HL-60 (cell line): ENCODE measurements at places on chromosomes 5 and 9.

DNA sequence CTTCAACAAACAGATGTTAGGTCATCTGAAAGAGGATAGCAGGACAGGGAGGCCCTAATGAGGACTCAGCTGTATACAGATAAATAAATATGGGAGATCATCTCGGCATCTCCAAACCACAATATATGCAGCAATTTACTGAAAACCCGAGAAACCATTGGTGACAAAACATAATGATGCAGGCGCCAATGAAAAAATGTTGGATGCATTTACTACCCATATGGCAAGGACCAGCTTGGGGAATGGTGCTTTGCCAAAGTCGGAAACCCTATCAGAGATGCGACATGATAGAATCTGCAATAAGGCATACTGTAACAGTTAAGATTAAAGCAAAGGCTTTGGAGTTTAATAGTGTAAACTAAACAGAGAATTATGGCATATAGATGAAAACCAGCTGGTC, 92.0 kb downstream of the SNCAIP start:
- DNase-seq = no peak

DNA sequence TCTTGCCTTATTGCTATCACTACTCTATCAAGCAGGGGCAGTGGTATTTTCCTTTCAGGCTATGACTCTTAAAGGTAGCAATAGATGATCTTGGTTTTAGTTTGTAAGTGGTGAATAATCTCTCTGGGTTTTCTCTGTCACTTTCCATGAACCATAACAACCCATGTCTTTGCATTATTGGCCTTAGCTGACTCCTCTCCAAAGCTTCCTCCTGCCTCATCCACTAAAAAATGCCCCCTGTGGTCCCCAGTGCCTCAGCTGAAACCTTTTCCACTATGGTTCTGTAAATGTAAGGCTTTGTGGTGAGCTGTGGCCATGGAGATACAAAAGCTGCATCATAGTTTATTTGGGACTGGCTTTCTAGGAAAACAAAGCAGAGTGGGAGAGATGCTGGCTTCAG, 128.8 kb downstream of the GPBP1 start:
- DNase-seq = no peak

DNA sequence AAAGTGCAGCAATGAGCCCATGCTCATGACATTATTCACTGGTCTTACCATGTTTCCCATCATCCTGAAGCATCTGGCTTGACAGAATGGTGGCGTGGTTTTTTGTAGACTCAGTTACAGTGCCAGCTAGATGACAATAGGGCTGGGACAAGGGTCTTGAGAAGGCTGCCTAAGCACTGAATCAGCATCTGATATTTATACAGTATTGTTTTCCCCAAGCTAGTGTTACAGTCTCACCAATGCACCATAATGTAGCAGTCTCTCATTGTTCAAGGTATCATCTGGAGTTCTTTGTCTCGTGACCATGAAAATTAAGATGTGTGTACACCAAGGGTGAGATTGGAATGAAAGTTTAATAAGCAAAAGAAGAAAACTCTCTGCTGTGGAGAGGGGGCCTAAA, 19.0 kb upstream of the GGTA1 start:
- no peak for DNase-seq

DNA sequence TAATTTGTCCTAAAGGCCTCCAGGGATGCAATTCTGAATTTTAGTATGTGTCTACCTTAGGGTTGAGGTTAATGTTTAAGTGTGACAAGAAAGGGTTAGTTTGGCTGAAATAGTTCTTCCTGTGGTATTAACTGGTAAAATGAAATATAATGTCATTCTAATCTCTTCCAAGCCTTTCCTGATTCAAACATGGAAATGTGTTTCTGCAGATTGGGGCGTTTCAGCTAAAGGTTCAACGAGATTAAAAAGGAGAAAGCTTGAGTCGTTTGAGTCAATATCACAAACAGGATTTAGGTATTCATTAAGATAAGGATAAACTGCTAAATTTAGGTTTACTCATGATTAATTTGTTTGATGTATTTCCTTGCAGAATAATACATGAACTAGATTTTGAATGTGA, 34.4 kb upstream of the ALDOB start:
- DNase-seq = no peak

DNA sequence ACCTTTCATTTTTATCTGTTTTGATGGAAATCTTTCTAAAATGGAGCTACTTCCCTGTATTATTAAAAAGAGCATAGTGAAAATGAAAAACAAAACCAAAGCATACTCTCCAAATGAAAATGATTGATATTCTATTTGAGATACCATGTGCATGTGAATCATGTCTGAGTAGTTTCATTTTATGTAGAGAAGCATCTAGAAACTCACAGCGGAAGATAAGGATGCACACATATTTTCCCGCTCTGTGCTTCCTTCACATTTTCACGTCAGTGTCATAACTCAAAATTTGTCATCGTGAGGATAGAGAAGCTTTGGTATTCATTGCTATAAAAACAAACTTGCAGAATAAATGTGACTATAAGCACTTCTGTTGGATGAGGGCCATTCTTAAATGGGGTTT, 34.0 kb upstream of the CLINT1 start:
- no peak for DNase-seq

GRCh38 chr5:105640328-105640727, 2030.4 kb downstream of the EFNA5 start:
- no peak for DNase-seq

DNA sequence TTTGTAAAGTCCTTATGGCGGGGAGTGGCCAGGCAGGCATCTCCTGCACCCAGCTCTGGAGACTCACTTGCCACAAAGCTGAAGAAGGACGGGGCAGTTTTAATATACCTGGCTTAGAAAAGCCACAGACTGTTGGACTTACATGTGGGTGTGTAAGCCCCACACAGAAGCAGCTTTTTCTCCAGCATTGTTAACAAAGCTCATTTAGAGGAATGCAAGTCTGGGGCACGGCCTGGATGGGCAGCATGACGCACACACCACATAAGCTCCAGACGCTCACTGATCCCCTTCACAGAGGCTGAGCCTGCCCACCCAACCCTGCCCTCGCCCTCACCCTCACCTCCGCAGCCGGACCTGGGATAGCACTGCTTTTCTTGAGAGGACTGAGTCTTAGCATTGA, 58.0 kb upstream of the PDE8B start:
- no peak for DNase-seq

GRCh38 chr9:91420501-91421127, 3.0 kb downstream of the NFIL3 start:
- DNase-seq = no peak

DNA sequence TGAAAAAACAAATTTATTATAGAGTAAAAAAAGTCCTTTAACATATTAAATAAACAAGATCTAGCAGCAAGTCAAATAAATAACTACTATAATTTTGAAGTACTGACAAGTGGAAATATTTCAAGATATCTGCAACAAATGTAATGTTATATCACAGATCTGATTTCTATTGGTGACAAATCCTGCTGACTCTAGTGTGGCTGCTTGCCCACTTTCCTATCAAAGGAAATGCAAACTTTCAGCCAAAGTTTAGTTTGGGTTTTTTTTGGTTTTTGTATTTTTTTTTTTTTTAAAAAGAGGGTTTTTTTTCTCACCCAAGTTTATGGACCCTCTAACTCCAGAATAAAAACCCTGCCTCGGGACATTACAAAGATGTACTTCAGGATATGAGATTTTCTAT, 12.9 kb downstream of the ADRA1B start:
- no peak for DNase-seq

DNA sequence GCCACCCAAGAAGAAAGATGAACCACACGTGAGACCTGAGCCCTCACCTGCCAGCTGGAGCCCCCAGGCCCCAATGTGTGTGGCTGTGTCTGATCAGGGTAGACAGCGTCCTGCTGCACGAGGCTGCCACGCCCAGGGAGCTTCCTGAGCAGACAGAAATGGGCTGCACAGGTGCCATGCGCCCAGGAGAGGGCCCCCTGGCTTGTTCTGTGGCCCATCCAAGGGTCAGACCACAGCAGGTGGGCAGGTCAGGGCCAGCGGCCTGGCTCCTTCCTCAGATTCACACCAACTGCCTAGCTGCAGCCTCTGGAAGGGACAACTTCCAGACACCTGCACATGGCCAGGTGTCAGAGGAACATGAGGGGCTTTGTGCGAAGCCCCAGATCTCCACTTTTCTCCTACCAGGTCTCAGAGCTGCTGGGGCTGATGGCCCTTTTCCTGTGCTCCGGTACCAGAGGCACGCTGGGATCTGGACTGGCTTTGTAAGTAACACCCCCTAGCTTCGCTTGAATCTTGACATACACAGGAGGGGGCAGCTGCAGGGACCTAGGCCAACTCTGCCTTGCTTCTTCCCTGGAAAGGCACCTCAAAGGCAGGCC, 10.8 kb downstream of the SARDH start:
- no peak for DNase-seq

- DNase-seq = no peak
Observed at GRCh38 chr5:113256671-113257452, 177.9 kb downstream of the TSSK1B start.

GRCh38 chr5:131589510-131590348, 45.3 kb downstream of the RAPGEF6 start:
- peak; percentile 3 for DNase-seq

DNA sequence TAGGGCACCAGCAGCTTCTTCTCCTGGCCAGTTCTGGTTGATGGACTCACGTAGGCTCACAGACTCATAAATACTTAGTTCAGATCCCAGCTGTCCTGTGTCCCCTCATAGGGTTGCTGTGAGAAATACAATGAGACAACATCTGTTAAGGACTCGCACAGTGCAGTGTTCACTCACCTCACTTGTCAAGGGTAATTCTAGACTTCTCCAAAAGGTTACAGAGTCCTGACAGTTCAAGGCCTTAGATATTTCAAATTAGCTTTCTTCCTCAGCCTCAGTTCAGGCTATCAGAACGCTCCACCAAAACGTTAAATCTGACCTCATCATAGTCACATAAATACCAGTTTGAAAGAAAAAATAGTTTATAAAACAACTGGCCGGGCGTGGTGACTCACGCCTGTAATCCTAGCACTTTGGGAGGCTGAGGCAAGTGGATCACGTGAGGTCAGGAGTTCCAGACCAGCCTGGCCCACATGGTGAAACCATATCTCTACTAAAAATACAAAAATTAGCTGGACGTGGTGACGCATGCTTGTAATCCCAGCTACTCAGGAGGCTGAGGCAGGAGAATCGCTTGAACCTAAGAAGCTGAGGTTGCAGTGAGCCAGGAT, 106.3 kb downstream of the UGCG start:
- DNase-seq = no peak

- peak; percentile 68 for DNase-seq
Observed at GRCh38 chr9:38362852-38363588, 29.5 kb upstream of the ALDH1B1 start.

DNA sequence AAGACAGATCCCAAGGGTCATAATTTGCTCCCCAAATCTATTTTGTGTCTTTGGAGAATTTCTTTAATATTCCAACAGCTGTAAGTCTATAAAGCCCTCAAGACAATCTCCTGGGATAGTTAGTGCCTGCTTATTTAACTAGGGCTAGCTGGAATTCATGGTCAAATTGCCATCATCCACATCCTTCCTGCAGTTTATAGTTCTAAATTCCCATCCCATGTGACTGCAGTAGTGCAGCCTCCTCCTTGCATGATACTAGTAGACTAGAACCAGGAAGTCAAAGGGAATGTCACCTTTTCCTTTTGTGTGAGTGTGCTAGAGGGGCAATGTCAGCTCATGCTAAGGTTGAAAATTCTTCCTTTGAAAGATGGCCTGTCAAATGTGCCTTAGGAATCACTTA, 214.8 kb upstream of the PIK3R1 start:
- no peak for DNase-seq

- no peak for DNase-seq
Observed at GRCh38 chr5:93602241-93603077, 19.4 kb downstream of the NR2F1 start.

DNA sequence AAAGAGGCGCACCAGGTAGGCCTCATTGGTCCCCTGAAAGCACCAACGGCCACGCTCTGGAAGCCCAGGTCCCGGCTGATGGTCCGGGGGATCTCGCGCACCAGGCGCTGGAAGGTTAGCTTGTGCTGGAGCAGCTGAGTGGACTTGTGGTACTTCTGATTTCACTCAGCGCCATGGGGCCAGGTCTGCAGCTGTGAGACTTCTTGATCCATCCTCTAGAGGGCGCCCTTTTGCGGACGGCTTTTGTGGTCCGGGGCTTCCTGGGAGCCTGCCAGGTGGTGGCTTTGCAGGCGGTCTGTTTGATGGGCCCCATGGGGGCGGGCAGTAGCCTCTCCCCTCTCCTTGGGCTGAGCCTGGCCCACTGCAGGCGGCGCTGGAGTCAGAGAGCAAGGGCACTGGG, 10.4 kb downstream of the TAF11L12 start:
- DNase-seq = no peak

DNA sequence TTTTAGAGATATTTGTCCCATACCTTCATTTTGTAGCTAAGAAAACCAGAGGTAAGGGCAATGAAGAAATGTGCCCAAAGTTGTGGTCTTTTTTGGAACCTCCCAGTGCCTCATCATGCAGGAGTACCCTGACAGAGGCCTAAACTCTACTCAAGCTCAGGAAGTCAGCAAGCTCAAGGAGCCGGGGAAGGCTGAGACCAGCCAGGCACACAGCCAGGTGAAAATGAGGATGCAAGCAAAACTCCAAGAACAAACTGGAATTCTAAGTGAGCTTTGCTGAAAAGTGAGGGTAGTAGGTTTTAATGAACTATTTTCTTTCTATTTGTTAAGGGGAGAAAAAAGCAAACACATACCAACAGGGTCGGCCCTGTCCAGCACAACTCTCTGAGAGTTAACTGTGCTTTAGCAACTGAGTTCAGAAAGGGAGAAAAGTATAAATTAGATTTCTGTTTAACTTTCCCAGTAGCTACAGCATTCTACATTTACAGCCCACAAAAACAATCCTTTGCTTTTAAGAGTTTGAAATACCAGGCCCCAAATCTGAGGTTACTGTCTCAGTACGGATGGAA, 146.4 kb downstream of the GNAQ start:
- DNase-seq = no peak

DNA sequence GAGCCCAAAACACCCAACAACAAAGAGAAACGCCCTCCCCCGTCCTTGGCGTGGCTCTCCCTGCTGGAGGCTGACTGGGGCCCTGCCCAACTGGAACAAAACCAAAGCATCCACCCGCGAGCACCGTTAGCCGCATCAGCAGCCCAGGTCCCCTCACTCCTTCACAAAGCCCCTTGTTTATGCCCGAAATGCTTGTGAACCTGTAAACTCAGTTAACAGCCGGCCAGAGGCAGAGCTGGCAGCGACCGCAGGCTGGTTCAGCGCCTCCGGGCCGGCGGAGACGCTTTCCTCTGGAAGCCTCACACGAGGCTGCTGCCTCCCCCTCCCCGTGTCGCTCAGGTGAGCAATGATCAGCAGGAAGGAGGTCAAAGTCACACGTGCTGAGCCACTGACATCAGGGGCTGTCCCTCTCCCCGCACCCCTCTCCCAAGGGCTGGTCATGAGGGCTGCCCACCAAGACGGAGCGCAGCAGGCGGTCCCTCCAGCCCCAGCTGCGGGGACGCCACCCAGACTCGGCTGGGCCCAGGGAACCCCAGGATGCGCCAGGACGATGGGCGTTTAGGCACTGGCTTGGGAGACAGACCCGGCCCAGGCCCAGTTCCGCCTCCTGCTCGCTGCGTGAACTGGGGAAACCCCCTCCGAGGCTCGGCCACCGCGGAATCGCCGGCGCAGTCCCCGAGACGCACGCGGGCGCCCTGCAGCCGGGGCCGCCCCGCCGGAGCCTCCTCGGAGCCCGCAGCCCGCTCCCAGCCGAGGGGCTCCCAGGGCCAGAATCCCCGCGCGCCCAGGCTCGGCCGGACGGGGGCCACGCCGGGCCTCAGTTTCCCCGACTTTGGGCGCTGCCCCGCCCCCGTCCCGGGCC, 563 bp downstream of the SNAPC4 start:
- DNase-seq = no peak

GRCh38 chr9:26779062-26779461, 113.5 kb downstream of the CAAP1 start:
- no peak for DNase-seq
